Fibroblast of skin of abdomen (primary cell): ENCODE measurements at places on chromosomes 7 and 10.

GRCh38 chr7:91251877-91252276 is 12.4 kb upstream of the FZD1 start:
- peak; percentile 74 for DNase-seq

- DNase-seq: peak; percentile 69
Observed at GRCh38 chr10:99834410-99834809, 52.0 kb downstream of the ABCC2 start.

DNA sequence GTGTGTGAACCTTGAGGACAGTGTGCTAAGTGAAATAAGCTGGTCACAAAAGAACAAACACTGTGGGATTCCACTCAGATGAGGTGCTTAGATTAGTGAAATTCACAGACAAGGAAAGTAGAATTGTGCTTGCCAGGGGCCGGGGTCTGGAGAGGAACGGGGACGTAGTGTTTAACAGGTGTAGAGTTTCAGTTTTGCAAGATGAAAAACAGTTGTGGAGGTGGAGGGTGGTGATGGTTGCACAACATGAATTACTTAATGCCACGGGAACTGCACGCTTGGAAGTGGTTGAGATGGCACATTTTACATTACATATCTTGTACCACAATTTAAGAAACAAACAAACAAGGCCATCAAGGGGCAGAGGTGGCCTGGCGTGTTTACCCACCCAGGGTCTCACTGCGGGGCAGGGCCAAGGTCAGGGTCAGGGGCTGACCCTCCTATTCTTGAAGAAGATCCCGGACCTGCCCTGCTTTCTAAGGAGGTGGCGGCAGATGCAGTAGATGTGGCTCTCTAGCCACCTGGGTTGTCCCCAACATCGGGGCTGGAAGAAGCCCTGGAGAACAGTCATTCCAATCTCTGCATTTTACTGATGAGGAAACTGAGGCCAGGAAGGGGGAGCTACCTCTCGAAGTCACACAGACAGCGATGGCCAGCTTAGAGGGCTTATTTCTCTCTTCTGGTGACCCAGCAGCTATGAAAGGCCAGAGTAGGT is 91.5 kb upstream of the LRRC4 start:
- DNase-seq: no peak

GRCh38 chr7:66627151-66627681 is 1.5 kb upstream of the KCTD7 start:
- DNase-seq: peak; percentile 44

DNA sequence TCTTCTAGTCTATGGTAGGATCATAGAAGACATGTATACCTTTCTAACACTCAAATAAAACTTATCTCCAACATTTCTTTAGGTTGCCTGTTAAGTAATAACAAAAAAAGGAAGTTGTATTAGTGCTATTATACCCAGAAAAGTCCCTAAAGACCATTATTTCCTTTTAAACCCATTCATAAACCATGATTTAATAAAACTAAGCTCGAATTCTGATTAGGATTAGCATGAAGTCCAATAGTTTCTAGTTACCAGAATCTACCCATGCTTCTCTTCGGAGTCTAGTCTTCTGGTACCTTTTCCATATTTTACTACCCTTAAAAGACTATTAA is 62.7 kb downstream of the USP6NL start:
- no peak for DNase-seq

- no peak for DNase-seq
Observed at GRCh38 chr10:133141144-133141957, 18.7 kb upstream of the KNDC1 start.

GRCh38 chr10:25078658-25079431 is 62.4 kb downstream of the THNSL1 start:
- no peak for DNase-seq

GRCh38 chr7:46028246-46028645 is 107.2 kb upstream of the IGFBP3 start:
- no peak for DNase-seq

- DNase-seq: no peak
Observed at GRCh38 chr10:45197816-45198485, 117.5 kb downstream of the OR13A1 start.

GRCh38 chr10:73093922-73094850 is 2.5 kb downstream of the P4HA1 start:
- peak; percentile 10 for DNase-seq

- DNase-seq: no peak
Observed at GRCh38 chr10:121461307-121461706, 136.9 kb downstream of the FGFR2 start.

- no peak for DNase-seq
Observed at GRCh38 chr10:1197384-1197783, 141.2 kb downstream of the WDR37 start.

DNA sequence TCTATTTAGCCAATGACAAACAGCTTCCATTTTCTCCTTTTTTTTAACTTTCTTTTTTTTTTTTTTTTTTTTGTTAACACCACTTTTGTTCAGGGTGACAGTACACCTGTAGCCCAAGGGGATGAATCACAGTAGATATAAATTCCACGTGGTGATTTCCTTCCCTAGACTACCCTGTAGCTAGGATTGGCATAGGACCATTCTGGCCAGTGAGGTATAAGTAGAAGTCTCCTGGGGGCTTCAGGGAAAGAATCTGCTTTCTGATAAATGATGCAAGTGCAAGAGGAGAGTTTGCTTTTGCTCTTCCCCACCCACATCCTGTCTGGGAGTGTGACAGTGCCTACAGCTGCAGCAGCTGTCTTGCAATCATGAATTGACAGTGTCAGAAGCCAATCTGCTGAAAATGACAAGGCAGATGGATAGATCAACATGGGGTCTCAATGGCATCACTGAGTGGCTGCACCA is 63.2 kb upstream of the TOMM7 start:
- DNase-seq: peak; percentile 6

DNA sequence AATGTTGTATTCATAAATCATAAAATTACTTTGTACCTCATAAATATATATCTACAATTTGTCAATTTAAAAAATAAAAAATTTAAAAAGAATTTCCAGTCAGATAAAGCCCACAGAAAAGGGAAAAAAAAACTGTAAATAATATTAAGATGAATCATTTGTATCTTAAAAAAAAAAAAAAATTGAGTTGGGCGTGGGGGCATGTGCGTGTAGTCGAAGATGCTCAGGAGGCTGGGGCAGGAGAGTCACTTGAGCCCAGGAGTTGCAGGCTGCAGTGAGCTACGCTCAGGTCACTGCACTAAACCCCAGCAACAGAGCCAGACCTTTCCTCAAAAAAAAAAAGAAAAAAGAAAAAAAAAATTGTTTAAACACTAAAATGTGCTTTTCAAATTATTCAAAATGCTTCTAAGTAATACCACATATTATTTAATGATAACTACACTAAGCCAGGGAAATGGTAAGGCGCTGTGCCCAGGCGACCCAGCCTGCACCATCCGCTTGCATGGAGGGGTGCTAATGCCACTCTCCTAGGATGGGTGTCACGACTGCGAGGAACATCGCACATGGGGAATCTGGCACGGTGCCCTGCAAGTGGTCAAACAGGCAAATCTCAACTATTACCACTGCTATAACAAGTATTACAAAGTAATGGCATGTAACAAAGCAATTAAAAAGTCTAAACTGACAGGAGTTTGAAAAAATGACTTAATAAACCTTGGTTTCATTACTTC is 15.4 kb downstream of the GLUD1 start:
- DNase-seq: no peak

DNA sequence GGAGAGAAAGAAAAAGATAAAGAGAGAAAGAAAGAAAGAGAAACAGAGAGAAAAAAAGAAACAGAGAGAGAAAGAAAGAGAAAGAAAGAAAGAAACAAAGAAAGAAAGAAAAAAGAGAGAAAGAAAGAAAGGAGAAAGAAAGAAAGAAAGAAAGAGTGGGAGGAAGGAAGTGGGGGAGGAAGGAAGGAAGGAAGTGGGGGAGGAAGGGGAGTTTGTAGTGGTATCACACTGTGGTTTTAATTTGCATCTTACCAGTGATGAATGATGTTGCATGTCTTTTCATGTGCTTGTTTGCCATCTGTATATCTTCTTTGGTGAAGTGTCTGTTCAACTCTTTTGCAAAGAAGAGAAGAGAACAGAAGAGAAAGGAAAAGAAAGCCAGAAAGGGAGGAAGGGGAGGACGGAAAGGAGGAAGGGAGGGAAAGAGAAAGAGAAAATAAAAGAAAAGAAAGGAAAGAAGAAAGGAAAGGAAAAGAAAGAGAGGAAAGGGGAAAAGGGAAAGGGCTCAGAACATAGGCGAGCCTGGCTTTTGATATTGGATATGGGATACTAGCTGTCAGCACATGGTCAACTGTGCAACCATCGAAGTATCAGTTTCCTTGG is 79.2 kb upstream of the FRMD4A start:
- DNase-seq: no peak

- DNase-seq: no peak
Observed at GRCh38 chr10:65090991-65091390, 1569.8 kb downstream of the REEP3 start.

DNA sequence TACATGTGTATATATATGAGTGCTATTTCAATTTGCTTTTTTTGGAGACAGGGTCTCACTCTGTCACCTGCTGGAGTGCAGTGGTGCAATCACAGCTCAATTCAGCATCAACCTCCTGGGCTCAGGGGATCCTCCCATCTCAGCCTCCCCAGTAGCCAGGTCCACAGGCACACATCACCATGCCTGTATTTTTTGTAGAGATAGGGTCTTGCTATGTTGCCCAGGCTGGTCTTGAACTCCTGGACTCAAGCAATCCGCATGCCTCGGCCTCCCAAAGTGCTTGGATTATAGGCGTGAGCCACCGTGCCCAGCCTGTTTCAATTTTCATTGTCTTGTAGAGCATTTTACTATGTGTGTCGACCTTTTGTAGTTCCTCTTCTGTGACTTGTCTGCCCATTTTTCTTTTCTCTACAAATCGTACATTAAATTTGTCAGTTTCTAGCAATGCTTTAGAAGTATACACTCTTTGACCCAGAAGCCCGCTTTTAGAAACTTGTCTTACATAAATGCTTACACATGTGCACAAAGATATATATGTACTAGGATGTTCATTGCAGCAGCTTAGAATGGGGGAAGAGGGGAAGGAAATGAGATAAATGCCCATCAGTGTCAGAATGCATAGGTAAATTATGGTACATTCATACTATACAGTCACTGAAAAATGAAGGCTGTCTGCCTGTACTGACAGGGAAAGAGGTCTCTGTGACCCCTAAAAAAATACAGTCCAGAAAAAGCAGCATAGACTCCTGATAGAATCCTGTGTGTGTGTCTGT is 12.2 kb upstream of the RFC2 start:
- no peak for DNase-seq

GRCh38 chr10:34152434-34152833 is 662.7 kb downstream of the PARD3 start:
- DNase-seq: no peak

DNA sequence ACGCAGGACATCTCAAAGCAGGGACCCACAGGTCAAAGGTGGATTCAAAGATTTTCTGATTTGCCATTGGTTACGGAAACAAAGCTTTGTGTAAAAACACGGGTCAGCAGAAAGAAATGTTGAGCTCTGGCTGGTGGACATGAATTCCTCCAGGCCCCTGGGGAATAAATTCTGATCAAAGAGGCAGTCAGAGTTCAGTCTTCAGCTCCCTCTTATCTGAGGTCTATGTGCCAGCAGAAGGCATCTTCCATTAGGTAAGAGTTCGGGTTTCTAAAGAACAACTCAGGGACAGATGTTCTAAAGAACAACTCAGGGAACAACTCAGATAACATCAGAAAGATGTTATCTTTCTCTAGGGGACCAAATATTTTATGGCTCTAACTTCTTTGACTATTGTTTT is 64.9 kb upstream of the PALS2 start:
- no peak for DNase-seq

DNA sequence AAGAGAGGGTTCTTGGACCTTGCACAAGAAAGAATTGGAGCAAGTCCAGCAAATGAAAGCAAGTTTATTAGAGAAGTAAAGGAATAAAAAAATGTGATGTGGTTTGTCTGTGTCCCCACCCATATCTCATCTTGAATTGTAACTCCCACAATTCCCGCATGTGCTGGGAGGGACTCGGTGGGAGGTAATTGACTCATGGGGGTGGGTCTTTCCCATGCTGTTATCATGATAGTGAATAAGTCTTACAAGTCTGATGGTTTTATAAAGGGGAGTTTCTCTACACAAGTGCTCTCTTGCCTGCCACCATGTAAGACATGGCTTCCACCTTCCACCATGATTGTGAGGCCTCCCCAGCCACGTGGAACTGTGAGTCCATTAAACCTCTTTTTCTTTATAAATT is 39.2 kb upstream of the FZD9 start:
- no peak for DNase-seq

- no peak for DNase-seq
Observed at GRCh38 chr7:51134013-51134441, 182.6 kb downstream of the COBL start.

- no peak for DNase-seq
Observed at GRCh38 chr10:118912961-118913600, 116.4 kb upstream of the NANOS1 start.

DNA sequence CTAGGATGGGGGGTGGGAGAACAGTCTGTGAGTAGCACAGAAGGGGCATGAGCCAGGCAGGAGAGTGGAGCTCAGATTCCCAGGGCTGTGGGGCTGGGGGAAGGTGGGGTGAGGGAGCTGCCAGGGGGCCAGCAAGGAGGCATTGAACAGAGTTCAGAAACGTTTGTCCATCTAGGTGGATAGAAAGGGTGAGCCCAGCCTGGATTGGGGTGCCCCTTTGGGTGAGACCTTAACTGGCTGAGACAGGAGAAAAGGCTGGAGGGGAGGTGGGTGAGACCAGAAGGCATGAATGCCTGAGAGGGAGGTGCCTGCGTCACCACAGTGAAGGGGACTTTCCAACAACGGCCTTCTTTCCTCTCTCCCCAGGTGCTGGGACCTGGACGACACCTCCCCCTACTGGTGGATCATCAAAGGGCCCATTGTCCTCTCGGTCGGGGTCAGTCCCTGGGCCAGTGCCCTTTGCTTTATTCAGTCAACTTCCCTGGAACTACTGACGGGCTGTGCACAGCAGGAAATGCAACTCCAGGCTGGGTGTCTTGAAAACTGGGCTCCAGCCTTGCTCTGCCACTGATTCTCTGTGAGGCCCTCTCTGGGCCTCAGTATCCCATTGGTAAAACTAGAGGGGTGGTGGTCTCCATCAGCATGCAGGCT is 11.0 kb downstream of the GHRHR start:
- DNase-seq: peak; percentile 29
